ENCODE measurements at places on chromosomes 3 and 15.
A peak's percentile ranks its signal among the peaks of the same experiment; 100 is the strongest.

DNA sequence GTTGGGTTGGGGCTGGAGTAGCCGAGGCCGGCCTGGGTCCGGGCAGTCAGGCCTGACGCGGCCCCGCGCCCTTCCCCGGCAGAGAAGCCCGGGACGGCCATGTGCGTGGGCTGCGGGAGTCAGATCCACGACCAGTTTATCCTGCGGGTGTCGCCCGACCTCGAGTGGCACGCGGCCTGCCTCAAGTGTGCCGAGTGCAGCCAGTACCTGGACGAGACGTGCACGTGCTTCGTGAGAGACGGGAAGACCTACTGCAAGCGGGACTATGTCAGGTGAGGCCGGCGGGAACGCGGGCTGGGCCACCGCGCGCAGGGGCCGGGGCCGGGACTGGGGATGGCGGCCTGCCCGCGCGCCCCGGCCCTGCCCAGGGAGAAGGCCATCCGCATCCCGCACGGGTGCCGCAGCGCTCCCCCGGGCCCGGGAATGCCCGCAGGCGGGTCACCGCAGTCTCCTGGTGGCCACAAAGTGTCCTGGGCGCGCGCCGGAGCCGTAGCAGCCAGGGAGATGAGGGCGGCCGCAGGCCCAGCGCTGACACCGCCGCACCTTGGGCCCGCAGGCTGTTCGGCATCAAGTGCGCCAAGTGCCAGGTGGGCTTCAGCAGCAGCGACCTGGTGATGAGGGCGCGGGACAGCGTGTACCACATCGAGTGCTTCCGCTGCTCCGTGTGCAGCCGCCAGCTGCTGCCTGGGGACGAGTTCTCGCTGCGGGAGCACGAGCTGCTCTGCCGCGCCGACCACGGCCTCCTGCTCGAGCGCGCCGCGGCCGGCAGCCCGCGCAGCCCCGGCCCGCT, 1.3 kb downstream of the ISL2 start:
- DNase-seq = no peak

DNA sequence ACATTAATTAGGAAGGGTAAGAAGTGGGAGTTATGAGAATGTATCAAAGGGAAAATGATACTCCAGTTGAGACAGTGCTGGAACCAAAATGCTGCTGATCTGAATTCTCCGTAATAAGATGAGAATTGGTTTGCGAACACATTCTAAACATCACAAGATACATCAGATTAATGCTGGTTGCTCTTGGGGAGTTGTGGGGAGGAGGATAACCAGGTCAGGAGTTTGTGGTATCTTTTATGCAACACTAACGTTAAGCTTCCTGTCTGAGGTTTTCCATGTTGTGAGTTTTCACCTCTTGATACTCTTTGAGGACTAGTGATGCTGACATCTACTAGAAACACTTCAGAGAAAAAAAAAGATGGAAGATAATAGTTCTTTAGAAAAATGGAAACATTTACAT, 47.2 kb downstream of the PPARG start:
- DNase-seq = peak; percentile 92

DNA sequence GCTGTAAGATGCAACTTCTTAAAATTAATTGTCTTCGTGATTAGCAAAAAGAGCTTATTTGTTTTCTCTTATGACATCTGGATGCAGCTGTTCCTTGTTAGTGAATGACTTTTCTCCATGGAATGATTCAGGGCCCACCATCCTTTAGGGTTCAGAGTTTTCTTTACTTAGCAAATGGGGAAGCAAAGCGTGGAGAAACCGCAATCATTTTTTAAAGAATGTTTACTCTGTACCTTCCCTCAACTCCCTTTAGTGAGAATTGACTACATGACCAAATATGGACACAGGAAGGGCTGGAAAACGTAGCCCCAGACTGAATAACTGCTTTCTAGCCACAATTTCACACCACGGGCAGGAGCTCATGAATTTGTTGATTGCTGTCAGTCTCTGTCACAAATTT, 130.1 kb downstream of the EDEM1 start:
- no peak for DNase-seq

DNA sequence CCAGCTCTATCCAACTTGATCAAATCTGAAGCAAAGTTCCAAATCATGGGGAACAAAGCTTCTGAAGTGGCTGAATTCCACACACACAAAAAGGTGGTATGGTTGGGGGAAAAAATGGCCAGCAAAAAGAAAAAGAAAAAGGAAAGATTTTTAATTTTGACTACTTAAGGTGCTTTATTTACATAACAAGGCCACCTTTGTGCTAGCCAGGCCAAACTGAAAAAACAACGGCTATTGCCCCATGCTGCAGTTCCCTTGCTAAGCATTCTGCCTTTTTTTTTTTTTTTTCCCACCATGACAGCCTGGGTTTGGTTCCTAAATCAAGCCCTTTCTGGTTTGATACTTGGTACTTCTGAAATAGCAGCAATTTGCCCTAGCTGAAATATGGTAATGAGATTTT, 66.5 kb upstream of the DAZL start:
- no peak for DNase-seq

- no peak for DNase-seq
These were observed 226.9 kb upstream of the CHRNA7 start for GRCh38 chr15:31803388-31803884.

DNA sequence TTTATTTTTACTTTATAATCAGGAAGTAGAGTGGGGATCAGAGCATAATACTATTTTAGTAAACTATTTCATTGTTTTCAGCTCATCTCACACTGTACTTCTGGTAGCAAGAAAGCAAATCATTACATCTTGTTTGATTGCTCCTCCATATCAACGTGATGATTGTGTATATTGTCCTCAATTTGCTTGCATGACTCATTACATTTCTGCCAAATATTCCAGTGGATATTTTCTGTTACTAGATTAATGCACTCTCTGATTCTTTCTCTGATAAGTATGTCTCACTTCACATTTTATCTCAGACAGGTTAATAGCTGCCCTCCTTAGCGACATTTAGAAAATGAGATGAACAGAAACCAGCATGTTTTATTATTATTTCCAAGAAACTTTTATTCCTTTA, 1145.3 kb downstream of the OTOL1 start:
- DNase-seq = peak; percentile 19

GRCh38 chr3:11826628-11827265, 19.9 kb downstream of the TAMM41 start:
- peak; percentile 87 for DNase-seq

DNA sequence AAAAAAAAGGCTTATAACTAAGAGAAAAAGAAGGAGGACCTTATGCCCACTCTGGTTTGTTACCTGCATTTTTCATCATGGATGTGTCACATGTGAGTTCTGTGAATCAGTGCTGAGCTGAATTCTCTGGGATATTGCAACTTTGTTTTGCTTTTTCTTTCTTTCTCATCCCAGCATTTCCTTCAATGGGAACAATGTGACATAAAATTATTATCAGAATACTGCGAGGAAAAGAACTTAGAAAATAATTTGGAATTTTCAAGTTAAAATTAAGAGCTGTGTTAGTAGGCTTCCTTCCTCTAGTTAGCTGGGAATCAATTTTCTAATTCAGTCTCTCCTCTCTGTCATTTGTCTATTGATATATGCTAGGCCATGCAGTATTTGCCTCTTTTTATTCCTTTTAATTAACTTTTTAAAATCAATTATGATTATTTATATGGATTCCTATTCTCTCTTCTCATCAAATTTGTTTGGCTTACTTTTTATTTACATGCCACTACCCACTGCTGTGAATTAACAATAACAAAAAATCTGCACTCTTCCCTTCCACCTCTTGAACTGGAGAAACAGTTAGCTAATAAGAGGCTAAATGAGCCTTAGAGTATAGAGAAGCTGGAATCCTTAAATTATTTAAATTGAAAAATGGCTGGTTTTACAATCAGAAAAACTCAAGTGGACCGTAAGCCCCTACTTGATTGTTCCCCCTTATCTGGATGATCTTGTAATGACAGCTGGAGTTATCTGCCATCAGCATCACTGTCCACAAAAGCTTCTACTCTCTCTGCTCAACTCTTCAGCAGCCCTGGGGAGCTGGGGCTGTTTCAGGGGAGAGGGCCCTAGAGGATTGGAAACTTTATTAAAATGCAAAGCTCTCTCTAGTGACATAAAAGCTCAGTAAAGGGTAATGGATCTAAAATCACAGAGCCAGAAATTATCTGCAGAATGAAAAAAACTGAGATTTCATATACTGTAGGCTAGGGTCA, 95.3 kb upstream of the SOX2 start:
- DNase-seq = no peak

- DNase-seq = peak; percentile 3
These were observed 428.2 kb downstream of the NLGN1 start for GRCh38 chr3:173825730-173826129.

- no peak for DNase-seq
These were observed 82.1 kb downstream of the SMAD3 start for GRCh38 chr15:67147396-67147949.
